AG20443 (cell line): ENCODE measurements at places on chromosomes 6 and 20.

DNA sequence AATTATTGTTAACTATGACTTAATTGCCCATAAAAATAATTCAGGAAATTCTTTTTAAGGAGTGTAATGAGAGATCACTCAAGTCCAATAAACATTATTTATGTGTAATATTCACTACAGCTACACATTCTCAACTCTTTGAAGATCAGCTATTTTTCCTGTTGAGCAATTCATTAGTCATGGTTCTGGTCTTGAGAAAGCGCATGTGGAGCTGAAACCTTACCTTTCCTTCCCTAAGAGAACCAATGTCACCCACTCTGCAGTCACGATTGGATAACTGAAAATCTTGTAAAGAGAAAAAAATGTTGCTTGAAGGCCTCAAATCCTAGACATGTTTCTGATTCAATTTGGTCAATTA lies 736.9 kb upstream of the MARCKS start:
- DNase-seq, result peak; percentile 67

DNA sequence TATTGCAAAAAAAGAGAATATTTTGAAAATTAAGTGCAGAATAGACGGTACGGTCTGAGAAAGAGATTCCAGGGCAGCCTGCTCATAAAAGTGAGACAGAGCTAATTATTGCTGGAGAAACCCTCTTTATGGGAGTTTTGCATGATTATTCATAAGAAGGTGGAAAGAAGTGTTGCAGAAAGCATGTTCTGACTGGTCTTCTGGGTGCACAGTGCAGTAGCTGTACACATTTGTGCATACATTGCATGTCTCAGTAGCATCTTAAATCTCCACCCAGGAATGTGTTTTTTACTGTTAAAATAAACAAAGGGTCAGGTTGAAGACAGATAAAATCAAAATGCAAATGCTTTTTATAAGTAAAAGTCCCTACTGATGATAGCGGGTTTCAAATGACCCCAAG lies 1813.6 kb upstream of the DEFB115 start:
- DNase-seq, result no peak

DNA sequence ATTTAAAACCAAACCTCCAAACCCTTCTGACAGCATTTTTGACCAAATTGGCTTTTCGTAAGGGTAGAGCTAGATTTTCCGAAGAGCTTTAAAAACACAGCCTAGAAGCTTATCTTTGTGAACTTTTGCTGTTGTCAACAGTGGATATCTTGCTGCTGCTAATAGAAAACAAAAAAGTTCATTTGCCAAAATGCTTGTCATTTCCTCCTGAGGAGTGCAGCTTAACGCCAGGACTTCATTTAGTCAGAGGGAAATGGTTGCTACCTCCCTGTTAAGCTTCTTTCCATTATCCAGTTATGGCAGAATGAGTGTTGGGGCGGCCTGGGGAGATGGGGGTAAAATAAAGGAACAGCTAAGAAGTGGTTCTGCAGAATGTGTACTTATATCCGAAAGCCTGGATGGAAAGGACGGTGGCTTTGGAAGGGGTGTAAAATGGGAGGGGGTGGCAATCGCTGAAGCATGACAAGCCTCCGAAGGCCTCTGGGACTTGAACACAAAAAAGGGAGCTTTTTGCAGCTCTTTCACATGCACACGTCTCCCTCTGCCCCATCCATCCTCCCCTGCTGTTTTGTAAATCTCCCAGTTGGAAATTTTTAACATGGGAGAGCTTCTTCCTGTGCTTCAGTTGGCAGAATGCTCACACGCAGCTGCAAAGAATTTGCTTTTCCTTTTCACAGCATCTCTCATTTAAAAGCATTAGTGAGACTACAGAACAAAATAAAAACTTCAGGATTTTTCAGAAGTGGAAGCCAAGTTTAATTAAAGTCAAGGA lies 22.5 kb downstream of the JARID2 start:
- peak; percentile 32 for DNase-seq

GRCh38 chr6:135624402-135625295 lies 127.1 kb upstream of the AHI1 start:
- no peak for DNase-seq

DNA sequence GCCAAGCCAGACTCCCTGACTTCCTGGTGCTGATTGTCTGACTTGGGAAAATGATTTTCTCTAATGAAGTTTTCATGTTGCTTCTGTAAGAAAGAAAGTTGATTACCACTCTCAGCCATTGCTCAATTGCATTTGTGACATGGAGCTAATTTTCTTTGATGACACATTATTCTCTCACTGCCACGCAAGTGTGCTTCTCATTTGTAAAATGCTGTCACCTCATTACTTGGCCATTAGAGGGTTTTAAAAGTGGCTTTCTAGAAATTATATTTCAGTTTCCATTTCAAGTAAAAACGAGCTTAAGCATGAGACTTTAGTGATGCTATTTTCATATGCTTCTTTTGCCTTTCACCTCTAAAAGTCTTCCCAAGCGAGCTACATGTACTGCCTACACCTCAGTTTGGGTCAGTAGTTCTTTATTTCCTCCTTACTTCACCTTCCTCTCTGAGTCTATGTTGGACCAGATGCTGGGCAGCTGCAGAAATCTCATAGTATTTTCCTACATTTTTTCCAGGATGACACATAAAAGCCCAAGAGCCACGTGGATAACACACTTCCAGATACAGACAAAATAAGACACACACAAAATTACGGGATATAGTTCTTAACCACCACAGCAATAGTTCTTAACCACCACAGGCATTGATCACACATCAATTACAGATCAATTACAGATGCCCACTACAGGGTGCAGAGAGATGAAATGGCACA lies 6.3 kb upstream of the FAM210B start:
- peak; percentile 63 for DNase-seq

GRCh38 chr20:44233436-44234016 lies 13.6 kb upstream of the GDAP1L1 start:
- DNase-seq, result no peak

DNA sequence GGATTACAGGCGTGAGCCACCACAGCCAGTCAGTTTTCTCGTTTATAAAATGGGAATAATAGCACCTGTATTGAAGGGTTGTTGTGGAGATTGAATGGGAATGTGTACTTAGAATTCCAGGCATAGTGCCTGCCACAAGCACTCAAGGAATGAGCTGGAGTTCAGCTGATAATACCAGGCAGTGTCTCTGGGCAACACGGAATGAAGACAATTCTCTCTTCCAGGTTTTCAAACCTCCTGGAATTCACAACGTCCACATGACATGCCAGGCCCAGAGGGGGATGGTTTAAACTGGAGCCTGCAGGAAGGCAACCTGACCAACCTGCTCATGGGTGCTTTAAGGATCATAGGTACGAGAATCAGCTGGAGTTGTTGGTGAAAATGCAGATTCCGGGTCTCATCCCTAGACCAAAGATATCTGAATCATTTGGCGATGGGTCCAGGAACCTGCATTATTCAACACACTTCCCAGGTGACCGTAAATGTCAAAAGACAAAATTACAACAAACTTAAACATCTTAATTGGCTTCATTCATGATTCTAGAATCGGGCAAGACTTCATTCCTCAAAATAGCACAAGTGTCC lies 1.9 kb upstream of the PTPN1 start:
- peak; percentile 9 for DNase-seq

DNA sequence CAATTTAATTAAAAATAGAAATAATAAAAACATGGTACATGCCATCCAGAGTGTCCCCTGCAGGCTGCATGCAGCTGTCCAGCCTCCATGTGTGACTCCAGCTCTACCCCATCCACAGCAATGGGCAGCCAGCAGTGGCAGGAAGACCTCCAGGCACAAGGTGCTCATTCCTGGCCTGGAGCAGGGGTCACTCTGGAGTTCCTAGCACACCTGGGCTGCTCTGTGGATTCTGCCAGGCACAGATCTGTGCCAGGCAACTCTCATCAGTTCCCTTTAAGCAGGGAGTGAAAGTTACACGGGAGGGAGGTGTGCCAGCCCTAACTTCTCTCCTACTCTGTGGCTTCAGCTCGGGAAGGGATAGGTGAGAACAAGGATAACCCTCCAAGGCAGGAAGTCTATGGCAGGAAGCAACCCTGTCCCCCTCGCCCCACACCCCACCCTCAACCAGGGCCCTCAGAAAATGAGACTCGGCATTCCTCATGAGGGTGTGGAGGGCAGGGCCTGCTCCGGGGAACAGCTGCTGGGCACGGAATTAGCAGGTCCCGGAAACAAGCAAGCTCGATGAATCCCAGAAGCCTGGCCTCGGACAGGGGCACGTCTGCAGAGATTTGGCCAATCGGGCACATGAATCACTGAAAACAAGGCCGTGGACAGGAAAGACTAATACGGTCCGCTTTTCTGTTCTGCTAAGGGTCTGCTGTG lies 10.0 kb downstream of the JPH2 start:
- DNase-seq, result peak; percentile 78

- DNase-seq, result no peak
Observed at GRCh38 chr20:56372850-56373249, 14.1 kb downstream of the FAM210B start.

DNA sequence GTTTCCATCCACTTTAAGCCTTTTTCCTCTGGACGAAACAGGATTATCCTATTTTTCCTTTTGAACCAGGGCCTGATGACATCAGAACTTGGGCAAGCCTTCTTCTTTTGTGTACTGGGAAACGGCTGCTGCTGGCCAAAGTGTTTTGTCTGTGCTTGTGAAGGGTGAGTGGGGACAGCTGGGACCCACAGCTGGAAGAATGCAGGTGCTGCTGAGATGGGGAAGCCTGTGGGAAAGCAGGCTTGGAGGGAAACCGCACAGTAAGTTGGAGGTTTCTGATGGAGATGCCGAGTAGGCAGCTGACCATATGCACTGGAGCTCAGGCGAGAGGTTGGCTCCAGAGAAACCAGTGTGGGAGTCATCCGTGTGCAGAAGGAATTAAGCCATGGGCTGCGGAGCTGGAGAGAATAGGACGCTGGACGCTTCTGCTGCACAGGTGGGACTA lies 8.5 kb upstream of the PSMG4 start:
- DNase-seq, result no peak

GRCh38 chr20:31948008-31948407 lies 3.8 kb downstream of the PDRG1 start:
- no peak for DNase-seq

- peak; percentile 47 for DNase-seq
Observed at GRCh38 chr6:122730775-122731386, 48.6 kb upstream of the FABP7 start.

- DNase-seq, result no peak
Observed at GRCh38 chr6:169139179-169139971, 114.3 kb downstream of the THBS2 start.

GRCh38 chr6:79731471-79731870 lies 100.3 kb downstream of the SH3BGRL2 start:
- DNase-seq, result no peak

DNA sequence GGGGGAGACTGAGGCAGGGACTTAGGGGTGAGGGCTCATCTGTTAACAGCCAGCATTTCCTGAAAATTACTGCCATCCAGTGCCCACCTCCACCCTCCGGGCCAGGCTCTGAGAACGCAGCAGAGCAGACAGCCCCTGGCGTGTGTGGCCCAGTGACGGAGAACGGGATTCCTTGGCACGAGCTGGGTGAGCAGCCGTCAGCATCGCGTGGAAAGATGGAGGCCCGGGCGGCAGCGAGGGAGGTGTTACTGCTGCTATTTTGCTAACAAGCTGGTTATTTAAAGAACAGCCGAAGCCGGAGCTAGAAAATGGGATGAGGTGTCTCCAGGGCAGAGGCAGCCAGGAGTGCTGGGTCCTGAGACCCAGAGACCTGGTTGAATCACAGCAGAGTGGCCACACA lies 62.7 kb downstream of the DLGAP4 start:
- no peak for DNase-seq

GRCh38 chr6:88298066-88298845 lies 132.1 kb upstream of the CNR1 start:
- no peak for DNase-seq

- DNase-seq, result peak; percentile 48
Observed at GRCh38 chr20:16898433-16898832, 150.3 kb downstream of the OTOR start.

DNA sequence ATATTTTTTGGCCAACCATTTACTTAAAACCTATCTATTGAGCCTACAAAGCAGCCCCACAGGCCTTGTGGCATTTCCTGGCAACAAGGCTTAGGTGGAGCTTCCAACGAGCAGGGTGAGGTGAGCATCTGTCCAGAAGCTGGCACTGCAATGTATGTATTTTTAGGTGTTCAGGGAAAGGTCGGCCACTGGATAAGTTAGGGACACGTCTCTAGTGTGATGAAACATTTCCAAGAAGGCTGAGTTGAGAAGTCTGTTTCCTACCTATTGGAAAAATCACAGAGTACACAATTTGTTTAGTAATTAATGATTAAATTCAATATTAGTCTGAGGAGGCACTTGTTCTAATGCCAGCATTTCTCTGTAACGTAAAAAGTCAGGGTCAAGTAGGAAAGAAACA lies 17.8 kb upstream of the RCAN2 start:
- DNase-seq, result no peak

GRCh38 chr6:85641522-85641896 lies 1.2 kb downstream of the SYNCRIP start:
- DNase-seq, result no peak

DNA sequence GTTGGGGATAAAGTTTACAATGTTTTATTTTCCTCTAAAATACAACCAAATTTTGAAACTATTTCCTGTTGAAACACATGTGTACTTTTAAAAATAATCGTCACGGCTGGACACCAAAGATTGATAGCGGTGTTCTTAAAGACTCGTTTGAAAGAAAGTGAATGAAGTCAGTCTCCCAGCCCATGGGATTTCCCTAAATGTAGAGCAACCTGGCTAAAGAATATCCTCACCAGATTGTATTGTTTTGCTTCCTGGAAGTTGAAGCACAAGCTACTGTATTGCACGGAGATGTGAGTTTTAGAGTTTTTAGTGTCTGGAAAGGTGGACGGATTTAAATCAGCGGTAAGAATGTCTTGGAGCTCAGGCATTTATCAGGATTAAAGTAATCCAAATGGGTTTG lies 189.5 kb downstream of the THBS2 start:
- DNase-seq, result no peak

DNA sequence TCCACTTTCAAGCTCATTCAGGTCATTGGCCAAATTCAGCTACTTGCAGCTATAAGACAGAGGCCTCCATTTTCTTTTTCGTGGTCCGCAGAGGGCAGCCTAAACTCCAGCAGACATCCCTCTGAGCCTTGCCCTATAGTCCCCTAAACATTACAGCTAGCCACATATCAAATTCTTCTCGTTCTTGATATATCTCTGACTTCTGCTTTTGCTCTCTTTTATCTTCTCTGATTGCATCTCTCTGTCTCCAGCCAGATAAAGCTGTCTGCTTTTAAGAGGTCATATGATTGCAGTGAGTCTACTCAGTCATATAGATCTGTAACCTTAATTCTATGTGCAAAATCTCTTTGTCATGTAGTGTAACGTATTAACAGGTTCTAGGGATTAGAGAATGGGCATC lies 358.4 kb upstream of the RGS17 start:
- no peak for DNase-seq
